ENCODE measurements at places on chromosomes 5 and 9.

- DNase-seq, result no peak
Measured at GRCh38 chr9:138058181-138058580, 180.6 kb downstream of the CACNA1B start.

- no peak for DNase-seq
Measured at GRCh38 chr5:73828465-73828864, 202.5 kb downstream of the ARHGEF28 start.

GRCh38 chr9:89464300-89464901 is 33.5 kb downstream of the SEMA4D start:
- DNase-seq, result no peak

- no peak for DNase-seq
Measured at GRCh38 chr5:180040287-180041214, 31.0 kb downstream of the RNF130 start.

DNA sequence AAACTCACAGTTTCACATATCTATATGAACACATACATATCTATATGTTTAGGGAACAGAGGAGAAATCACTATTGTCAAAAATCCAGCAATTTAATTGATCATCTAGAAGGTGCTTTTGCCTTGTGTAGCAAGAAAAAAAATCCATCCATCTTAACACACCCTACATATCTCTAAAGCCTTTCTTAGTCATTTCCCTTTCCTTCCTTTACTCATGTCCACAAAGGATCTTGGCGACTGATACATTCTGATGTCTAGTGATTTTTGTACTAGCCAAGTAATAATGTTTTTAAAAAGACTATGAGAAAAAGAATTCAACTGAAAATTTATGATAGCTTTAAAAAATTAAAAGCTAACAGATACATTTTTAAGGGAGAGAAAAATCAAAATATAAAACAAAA is 22.5 kb downstream of the ZDHHC21 start:
- DNase-seq, result peak; percentile 76

DNA sequence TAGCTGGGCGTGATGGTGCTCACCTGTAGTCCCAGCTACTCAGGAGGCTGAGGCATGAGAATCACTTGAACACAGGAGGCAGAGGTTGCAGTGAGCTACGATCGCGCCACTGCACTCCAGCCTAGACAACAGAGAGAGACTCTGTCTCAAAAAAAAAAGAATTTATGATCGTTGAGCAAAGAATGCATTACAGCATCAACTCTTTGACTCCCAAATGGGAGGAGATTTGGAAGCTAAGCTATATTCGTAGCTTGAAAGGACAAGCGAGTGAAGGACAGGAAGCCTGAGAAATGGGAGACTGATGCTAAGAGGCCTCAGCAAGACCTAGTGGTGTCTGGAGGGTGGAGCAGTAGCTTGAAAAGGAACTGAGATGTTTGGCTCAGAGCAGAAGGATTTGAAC is 10.3 kb upstream of the CCIN start:
- DNase-seq, result no peak

Measured in iris pigment epithelial cell (primary cell).